ENCODE measurements at places on chromosomes 7 and 10. TPM values are rescaled to one million over a fixed set of nuclear protein-coding genes. Genes with fewer than 3 reads are reported as not detected.

The BNIP3 gene
- 127 TPM for polyA plus RNA-seq

The ZNF775 gene
- polyA plus RNA-seq = 2.1 TPM

DNA sequence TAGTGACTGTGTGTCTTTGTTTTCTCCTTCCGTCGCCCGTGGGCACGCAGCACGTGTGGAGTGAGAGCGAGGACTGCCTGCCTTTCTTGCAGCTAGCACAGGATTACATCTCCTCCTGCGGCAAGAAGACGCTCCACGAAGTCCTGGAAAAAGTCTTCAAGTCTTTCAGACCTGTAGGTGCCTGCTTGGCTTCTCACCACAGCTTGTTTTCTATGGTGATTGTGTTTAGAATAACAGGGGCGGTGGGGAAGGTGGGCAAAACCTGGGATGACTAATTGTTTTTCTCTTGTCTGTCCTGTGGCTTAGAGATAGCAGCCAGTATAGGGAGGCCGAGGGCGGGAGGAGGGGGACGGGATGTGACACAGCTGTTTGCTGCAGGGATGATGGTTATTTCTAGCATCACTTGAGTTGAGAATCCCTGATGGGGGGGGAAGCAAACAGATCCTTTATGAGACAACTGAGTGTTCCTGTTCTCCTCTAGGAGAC lies 11.4 kb downstream of the MTURN start:
- DNase-seq = no peak

The SPDYE1 gene
- polyA plus RNA-seq = not detected
